ENCODE measurements at places on chromosomes 5 and 9.

DNA sequence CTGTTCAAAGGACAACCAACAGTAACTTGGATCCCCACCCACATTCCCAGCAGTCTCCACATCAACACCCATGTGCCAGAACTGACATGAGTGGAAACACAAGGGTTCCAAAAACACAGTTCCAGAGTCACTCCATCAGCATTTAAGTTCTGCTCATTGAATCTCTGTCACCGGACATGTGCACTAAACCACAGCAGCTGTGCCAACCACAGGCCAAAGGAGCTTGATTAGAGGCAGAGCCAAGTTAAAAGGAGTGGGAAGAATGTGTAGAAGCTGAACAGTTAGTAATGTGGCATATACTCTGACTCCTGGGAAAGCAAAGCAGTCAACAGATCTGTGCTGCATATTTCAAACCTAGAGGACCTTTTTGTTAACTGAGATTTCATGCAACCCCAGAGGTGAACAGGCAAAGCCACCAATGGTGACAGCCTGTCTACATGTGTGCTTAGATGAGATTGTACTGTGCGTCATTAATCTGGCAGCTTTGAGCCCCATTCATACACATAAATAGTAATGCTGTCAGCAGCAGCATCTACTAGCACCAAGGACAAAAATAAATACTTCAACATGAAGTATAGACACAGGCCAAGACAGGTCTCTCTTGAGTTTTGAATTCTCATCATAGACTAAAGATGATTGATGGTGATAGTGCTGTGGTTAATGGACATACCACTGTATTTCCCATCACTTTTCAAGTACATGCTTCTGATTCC is 16.4 kb upstream of the FST start:
- DNase-seq = no peak

DNA sequence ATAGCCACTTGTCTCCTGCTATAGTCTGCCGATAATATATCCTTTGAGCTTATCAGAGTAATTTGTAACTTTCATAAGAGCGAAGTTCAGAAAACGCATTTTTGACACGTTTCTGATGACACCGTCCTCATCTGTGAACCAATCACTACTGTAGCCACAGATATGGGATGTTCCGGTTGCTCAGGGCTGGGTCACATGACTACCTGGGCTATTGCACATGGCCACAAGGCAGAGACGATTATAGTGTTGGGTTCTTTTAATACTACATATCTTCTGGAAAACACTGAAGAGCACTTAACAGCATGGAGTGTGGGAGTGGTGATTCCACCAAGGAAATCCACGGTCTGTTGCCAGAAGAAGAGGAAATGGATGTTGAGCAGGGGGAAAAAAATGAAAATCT is 115.0 kb upstream of the ADRA1B start:
- DNase-seq = no peak

DNA sequence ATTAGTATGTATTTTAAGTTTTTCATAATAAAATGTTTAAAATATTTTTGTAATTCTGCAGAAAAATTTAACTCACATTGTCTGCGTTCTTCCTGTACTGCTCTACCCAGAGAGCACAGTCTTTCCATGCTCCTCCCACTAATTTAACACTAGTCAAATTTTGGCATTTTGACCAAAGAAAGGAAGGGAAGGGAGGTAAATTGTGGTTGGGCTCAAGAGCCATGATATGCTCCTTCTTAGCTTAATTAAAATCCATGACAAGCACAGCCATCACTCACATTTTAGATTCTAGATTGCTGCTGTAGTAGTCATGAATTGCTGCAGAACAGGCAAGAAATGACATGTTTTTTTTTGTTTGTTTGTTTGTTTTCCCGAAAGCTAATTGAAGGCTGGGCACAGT is 98.4 kb downstream of the NLN start:
- DNase-seq = no peak

DNA sequence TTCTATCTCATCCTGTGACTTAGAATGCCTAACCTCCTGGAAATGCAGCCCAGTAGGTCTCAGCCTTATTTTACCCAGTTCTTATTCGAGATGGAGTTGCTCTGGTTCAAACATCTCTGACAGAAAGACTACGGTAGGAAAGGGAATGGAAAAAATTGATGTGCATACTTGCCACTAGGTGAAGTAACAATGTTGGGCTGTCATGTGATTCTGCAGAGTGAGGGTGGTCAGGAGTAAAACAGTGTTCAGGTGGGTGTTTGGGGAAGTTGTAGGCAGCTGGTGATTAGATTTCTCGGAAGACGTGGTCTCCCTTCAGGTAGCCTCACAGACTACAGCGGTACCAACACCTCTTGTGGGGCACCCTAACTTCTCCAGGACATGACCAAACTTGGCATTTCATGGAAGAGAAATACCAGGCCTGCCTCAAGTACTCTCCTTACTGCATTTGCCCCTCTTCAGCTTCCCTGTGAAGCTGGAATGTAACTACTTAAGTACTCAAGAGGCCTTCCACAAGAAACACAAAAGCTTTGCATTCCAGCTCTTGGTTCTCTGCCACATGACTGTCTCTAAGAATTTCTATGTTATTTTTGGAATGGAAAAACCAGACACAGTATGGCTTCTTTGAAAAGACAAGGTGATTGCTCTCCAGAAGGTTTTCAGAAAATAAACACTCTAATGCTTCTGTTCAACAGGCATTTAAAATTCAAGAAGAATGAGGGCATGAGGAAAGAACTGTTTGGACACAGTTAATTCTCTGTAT is 17.4 kb upstream of the ENTREP1 start:
- DNase-seq = no peak

DNA sequence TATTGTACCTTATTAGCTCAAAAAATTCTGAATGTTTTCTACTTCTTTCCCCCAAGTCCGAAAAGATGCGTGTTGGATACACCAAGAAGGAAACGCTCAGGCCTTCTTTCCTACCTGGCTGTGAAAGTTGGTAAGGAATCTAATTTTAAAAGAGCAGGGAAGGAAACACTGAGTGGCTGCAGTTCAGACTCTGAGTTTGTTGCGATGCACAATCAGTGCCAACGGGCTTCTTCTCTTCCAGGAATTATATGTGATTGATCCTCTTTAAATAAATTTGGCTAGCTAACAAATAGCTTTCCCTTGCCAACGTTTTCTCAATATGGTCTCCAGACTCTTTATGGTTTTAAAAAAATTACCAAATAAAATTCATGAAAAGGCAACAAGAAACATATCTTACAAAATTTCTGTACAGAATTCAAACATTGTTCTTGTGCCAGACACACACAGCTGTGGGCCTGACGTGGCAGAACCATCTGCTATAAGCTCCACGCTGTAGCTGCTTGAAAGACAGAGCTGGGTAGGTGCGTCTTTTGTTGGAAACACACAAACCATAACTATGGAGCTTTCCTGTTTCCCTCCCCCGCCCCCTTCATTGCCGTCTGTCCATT is 493.1 kb downstream of the ZNF608 start:
- DNase-seq = no peak

DNA sequence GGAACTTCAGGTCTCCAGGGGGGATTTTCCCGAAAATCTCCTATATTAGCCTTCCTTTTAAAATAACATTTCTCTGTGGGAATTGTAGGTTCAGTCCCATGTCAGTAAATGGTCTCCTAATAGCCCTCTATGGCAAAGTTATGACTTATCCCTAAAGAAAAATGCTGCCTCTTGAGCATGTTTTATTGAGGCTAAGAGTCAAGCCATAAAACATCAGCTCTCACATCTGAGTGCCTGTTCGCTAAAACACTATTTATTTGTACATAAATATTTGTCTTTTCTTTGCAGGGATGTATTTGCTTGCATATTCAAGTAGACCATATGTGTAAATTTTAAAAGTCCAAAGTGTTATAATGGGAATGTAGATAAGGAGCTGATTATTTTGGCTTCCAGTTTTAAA is 160.4 kb downstream of the PRDM6 start:
- DNase-seq = no peak

- no peak for DNase-seq
Observed at GRCh38 chr5:55441107-55441771, 93.5 kb downstream of the PLPP1 start.

GRCh38 chr5:1468247-1468612 is 23.0 kb upstream of the SLC6A3 start:
- no peak for DNase-seq

DNA sequence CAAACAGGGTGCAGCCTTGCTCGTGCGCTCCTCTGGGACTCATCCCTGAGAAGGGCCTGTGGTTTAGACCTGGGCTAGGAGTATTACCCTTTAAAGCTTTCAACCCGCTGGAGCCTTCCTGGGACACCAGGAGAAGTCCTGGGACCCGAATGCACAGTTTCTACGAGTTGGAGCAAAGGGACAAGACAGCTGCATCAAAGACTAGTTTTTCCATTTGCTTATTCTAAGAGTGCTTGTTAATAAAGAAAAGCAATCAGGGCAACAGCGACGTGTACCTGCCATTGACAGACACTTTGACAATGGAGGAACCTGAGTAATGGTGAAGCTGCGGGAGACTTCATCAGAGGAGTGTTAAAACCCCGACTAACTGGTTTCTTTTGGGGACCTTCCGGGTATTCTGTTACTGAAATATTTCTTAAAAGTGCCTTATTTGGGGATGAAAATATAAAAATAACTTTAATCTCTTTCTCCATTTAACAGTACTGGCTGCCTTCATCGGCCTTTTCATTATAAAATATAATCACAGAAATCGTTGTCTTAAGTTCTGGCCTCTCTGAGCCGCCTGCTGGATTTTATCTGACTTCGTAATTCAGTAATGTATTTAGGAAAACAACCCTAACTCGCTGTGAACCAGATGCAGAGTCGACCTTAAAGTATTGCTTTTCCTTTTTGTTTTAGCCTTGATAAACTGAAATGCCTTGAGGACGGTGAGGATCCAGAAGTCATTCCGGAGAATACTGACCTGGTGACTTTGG is 732 bp downstream of the SNAPC3 start:
- no peak for DNase-seq

- no peak for DNase-seq
Observed at GRCh38 chr9:119268985-119269384, 100.2 kb downstream of the BRINP1 start.

- no peak for DNase-seq
Observed at GRCh38 chr9:97502222-97502983, 937 bp downstream of the TMOD1 start.

- DNase-seq = no peak
Observed at GRCh38 chr5:138972230-138972629, 97.1 kb upstream of the LRRTM2 start.

GRCh38 chr5:135103575-135103853 is 69.5 kb upstream of the PITX1 start:
- no peak for DNase-seq

GRCh38 chr9:113886026-113886369 is 9.9 kb downstream of the ZNF618 start:
- no peak for DNase-seq

- DNase-seq = no peak
Observed at GRCh38 chr5:179218943-179219330, 126.3 kb downstream of the ADAMTS2 start.

- DNase-seq = no peak
Observed at GRCh38 chr9:121499427-121500164, at the start of gene GGTA1. Gene GGTA1 (minus strand): TSS chr9:121499844. CDS start chr9:121467922, 31,922 bp downstream.

GRCh38 chr9:35954942-35955546 is 2.9 kb downstream of the OR2S2 start:
- DNase-seq = peak; percentile 64

DNA sequence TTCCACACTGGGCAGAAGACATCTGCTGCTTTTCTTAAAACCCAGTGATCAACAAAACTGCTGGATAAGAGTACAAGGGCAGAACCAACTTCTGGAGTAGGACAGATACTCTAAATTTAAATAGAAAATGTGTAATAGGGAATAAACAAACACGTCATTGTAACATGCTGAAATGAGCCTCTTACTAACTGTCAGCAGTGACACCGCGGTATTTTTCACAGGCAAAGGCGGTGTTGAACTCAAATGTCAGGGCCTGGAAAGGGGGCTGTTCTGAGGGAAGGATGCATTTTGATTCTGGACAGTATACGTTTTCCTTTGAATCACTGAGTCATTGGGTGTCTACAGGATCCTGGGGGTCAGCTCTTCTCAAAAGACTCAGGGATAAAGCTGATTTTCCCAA is 73.5 kb downstream of the OTULIN start:
- DNase-seq = no peak

- DNase-seq = no peak
Observed at GRCh38 chr5:81234299-81234698, 1.2 kb downstream of the CKMT2 start.

GRCh38 chr9:81848472-81848871 is 79.8 kb upstream of the SPATA31D4 start:
- no peak for DNase-seq

DNA sequence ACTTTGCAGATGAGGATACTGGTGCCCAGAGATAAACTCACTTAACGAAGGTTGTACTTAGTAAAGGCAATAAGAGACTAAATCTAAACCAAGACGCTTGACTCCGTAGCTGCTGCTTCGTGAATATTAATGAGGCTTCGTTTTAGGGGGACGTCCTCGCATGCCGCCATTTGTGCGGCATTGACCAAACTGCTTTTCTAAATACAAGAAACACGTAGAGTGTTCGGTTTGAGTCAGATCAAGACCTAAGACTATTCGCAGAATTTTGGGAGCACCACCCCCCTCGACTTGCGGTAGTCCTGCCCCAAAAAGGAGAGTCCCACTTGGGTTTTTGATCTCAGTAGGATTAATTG is 1.1 kb downstream of the NPM1 start:
- DNase-seq = no peak

DNA sequence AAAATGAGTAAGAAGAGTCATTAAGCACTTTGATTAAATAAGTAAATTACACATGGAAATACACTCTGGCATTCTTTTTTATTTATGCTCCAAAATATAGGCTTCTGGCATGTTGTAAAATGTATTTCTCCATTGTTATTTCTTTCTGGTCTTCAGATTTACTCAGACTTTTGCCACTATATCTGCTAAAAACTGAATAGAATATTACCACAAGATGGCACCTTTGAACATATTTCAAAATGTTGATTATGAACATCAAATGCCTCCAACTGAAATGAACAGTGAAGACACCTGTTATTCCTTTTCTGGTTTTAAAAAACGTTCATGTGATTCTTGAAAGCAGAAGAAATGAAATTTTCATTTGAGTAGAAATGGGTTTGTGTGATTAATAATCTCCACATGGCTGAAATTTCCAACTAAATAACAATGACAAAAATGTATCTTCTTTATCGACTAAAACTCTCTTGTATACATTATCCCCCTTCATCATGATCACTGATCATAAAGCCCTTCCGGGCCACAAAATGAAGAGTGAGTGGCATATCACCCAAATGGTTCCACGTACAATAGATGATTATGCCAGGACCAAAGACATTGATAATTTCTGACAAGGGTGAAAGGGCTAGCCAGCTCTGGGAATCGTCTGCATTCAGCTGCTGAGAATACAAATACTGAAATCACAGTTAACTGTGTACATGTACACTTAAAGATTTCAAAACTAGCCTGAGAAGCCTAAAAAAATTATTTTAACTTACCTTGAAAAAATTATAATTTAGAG is 23.8 kb downstream of the TYRP1 start:
- DNase-seq = no peak

DNA sequence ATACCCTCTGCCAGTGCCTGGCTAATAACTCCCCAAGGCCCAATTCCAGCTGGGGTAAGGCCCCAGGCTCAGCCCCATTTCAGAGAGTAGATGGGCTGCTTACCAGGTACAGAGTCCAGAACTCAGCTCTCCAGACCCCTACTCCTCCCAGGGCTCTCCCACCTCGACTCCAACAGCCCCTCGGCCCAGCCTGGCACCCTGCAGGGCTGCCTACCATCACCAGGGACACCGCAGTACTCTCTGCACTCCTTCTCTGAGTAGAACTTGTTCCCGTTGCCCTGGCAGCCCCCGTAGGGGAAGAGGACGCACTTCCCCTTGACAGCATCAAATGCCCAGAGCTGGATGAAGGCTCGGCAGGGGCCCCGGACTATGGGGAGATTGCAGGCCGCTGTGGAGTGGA is 17.4 kb downstream of the AMBP start:
- DNase-seq = no peak

- DNase-seq = no peak
Observed at GRCh38 chr5:96322217-96322616, 110.8 kb downstream of the PCSK1 start.
